ENCODE measurements at places on chromosomes 16 and 17. TPM values are rescaled to one million over a fixed set of nuclear protein-coding genes. Genes with fewer than 3 reads are reported as not detected.
A peak's percentile ranks its signal among the peaks of the same experiment; 100 is the strongest.

GRCh38 chr16:73545755-73546154 lies 497.8 kb upstream of the ZFHX3 start:
- DNase-seq: no peak

GRCh38 chr17:55308613-55309391 lies 44.0 kb downstream of the HLF start:
- DNase-seq: no peak

- DNase-seq: peak; percentile 32
These were observed 15.7 kb upstream of the ALDOA start for GRCh38 chr16:30049871-30050270.

DNA sequence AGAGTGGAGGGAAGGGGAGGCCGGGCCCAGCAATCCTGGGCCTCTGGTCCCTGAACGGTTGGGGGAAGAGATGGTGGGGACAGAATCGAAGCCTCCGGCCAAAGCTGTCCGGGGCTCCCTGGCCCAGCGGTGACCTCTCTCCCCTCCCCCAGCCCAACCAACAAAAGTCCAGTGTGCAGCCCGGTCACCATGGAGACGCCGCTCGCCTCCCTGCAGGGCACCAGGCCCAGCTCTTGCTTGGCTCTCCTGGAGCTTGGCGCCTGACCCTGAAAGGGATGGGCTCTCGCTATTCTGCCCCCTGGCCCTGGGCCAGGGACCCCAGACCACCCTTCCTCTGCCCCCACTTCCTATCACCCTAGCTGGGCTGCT lies 1.3 kb downstream of the METRN start:
- DNase-seq: peak; percentile 82

DNA sequence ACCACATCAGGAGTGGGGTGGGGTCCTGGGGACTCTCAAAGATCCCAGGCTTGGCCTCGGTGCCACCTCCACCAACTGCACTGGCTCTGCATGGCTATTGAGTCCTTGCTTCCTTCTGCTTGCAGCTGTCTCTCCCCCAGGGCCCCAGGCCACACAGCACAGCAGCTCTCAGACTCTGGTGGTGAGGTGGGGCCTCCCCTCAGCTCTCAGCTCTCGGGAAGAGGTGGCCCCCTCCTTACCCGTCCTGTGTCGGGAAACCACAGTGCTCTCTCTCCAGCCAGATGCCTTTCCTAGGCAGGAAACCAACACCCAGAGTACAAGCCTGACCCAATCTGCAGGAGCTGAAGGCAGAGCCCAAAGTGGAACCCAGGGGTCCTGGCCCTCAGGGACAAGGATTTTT lies 18.5 kb downstream of the SRCIN1 start:
- no peak for DNase-seq

DNA sequence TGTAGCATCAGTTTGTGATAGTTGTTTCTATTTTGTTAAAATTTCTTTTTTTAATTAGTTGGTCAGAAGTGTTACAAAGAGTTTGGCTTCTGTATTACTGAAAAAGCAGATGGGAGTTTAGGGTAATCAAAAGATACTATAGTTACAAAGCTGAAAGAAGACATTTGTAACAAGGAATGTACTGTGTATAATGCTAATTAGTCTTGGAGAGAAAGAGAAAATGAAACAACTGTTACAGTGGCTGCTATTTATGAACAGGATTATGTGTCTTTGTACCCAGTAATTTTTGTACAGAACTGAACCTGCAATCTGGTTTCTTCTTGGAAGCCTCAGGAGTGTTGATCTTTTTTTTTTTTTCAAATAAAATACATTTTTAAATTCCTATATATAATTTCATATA lies 14.3 kb downstream of the GDPD1 start:
- DNase-seq: no peak

GRCh38 chr16:72727565-72727964 lies 320.4 kb downstream of the ZFHX3 start:
- DNase-seq: no peak

DNA sequence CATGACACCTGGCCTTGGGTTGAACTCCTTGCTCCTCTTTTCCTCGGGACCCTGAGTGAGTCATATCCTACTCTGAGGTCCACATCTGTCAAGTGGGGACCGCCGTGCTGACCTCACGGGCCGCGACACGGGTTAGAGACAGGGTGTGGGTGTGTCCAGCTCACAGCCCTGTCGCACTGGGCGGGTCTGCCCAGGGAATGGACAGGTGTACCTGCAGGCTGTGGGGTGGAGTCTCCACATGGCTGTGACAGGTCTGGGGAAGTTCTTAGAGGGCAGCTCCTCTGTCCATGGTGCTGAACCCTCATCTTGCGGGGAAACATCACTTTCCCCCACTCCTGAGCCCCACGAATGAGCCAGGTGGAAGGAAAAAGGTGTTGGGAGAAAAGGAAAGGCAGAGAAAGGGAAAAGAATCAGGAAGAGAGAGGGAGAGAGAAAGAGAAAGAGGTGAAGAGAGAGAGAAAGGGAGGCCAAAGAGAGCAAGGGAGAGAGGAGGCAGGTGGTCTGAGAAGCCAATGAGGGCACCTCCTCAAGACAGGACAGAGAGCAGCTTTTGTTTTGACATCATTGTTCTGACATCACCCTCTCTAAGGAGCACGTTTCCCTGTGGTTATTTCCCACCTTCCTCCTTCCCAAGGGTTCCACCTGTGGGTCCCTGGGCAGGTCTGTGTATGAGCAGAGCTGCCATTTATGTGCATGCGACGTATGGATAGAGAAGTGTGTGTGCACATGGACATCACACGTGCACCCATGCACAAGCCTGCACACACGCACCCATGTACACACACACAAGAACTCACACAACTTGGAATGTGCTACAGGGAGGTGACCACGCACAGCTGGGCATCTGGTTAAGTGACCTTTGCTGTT lies 32.6 kb upstream of the CBFA2T3 start:
- DNase-seq: no peak

DNA sequence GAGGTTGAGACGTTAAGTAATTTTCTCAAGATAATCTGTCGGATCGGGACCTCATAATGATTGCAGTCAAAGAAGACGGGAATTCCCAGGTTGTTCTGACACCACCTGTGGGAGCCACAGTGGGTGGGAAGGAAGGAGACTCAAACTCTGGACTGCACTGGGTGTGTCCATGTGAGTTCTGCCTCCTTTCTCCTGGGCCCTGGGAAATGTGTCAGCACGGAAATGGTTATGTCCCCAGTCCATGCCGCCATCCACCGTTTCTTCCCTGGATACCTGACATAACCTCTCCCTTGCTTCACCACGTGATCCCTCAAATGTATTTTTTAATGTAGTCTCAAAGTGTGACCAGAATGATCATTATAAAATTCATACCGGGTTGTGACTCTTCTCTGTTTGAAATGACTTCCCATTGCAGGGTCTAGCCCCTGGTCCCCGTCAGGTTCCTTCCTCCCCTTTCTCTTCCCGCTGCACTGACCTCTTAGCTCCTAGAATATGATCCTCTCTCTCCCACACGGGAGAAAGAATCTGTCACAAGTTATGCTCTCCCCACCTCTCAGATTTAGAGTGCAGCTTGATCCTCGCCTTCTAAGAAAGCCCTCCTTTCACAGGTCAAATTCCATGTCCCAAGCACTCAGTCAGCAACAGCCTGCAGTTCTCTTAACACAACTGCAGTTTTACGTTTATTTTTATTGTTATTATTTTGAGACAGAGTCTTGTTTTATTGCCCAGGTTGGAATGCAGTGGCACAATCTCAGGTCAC lies 820.0 kb upstream of the EEF2KMT start:
- no peak for DNase-seq

GRCh38 chr17:9850151-9850550 lies 24.4 kb downstream of the GLP2R start:
- DNase-seq: no peak

DNA sequence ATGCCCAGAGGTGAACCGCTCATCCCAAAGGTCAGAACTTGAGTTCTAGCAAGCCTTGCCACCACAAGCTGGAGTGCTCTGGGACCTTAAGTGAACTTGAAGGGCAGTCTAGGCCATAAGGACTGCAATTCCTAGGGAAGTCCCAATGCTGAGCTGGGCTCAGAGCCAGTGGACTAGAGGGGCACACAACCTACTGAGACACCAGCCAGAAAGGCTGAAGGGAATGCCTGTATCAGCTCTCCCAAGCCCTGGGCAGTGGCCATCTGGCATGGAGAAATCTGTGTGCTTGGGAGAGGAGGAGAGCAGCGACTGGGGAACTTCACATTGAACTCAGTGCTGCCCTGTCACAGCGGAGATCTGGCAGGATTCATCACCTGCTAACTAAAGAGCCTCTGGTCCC lies 201.3 kb downstream of the CEP112 start:
- DNase-seq: no peak

DNA sequence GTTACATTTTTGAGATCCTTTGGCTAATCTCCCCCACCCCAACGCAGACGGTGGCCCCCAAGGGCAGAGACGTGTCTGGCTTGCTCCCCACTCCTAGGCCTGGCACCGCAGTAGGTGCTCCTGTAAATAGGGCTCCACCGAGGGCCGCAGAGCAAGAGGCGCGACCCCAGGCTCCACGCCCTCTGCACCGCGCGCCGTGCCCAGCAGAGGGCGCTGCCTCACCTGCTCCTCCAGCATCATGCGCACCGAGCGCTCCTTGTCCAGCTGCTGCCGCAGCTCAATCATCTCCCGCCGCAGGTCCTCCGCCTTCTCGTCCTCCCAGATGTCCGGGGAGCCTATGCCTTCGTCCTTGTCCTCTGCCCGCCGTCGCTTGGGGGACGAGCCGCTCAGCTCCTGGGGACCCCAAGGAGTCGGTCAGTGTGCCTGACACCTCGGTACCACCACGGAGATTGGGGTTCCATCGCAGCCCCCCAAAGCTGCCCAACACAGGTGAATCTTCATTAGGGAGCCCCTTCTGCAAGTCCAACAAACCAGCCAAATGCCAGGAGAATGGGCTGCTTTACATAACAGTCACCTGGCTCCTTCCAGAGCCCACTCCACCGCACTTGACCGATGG lies 11.2 kb downstream of the TFAP4 start:
- no peak for DNase-seq

- no peak for DNase-seq
These were observed 95.5 kb upstream of the ZNF469 start for GRCh38 chr16:88287219-88287618.

DNA sequence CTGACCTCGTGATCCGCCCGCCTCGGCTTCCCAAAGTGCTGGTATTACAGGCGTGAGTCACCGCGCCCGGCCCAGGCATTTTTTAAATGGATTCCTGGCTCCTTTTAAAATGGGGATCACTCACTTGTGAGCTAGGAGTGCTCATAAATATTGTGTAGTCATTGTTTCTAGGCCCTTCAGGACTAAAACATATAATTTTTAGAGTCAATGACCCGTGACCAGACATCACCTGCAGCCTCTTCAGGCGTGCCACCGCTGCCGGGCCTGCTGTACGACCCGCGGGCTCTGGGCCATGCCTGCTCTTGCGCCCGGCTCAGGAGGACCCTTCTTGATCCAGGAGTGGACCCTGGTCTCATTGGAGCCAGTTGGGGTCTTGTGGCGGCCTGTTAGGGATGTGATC lies 30.8 kb downstream of the EFCAB5 start:
- DNase-seq: no peak

GRCh38 chr16:49276646-49277385 lies 4.8 kb downstream of the CBLN1 start:
- DNase-seq: no peak

- DNase-seq: no peak
These were observed 33.4 kb downstream of the GJC1 start for GRCh38 chr17:44796731-44797130.

DNA sequence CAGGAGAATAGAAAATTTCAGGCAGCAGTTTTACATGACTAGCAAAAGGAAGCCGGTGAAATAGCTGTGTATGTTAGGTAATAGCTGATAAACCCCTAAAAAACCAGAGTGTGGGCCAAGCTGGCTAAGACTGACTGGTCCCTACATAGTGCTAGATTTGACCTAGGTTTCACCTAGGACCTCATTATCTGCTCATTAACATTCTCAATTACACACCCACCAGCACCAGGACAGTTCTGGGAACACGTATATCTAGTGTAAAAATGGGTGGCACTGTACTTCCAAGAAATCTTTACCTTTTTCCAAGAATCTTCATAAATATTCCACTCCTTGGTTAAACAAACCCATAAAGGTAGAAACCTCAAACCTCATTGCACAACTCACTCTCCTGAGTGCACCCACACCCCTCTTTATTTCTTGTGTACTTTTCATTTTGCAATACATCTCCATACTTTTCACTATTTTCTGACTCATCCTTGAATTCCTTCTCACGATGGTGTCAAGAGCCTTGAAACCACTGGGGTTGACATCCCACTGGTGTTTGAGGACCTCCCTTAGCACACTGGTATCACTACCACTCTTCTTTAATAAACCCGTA lies 262.7 kb upstream of the KCNJ16 start:
- DNase-seq: no peak

Gene AHSP
- not detected for total RNA-seq

Gene UMOD
- total RNA-seq: not detected

Gene DPEP2
- total RNA-seq: 1.2 TPM

Gene EVI2A
- total RNA-seq: 6.9 TPM

Gene JPH3
- 0.14 TPM for total RNA-seq

Gene PLEKHG4
- total RNA-seq: 2.2 TPM

Gene KRT20
- total RNA-seq: not detected

Gene KRTAP16-1
- total RNA-seq: not detected

Gene APOH
- 1.3 TPM for total RNA-seq

Gene MSLN
- total RNA-seq: not detected

Gene PRDM7
- total RNA-seq: not detected

Gene KCNJ12
- 10.0 TPM for total RNA-seq

Gene KRTAP4-5
- total RNA-seq: not detected

Gene DNASE1L2
- 0.26 TPM for total RNA-seq

Gene SLC16A11
- total RNA-seq: 5.3 TPM
